ENCODE measurements at places on chromosomes 16 and 17.

GRCh38 chr16:15513156-15513555 is 78.8 kb downstream of the BMERB1 start:
- no peak for DNase-seq

DNA sequence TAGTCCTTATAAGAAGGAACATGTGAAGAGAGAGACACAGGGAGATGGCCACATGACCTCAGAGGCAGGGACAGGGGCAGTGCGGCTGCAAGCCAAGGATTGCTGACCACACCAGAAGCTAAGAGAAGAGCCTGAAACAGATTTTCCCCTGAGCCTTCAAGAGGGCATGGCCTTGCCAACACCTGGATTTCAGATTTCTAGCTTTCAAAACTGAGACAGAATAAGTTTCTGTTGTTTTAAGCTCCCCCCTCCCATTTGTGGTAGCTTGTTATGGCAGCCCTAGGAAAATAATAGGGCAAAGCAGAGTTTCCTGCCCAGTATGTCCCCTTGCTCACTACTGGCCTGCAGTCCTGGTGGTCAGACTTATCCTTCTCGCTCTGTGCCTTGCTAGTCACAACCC is 204.5 kb downstream of the CCDC182 start:
- no peak for DNase-seq

- DNase-seq: no peak
Measured at GRCh38 chr17:4426499-4427208, 7.1 kb upstream of the SPNS3 start.

DNA sequence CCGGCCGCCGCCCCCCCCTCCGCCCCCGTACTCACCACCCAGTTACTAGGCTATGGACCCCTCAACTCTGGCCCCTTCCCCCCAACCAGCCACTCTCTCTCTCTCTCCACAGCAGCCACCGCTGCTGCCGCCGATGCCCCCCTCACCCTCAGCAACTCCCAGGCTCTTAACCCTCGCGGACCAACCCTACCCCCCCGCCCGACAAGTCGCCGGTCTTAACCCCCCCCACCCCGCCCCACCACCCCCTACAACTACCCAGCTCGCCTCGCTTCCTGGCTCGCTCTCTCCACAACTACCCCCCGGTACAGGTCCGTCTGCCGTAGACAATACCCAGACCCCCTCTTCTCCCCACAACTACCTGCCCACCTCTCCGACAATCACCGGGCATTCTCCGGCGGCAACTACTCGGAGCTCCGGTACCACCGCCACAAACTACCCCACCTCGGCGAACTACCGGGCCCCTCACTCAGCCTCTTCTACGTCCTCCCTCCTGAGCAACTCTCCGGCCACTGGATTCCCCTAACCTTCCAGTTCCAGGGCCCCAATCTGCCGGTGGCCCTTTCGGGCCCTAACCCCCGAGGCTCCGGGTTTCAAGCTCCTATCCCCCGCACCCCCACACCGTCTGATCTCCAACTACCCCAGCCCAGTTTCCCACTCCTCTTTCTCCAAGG is 702 bp downstream of the PHF23 start:
- DNase-seq: no peak

DNA sequence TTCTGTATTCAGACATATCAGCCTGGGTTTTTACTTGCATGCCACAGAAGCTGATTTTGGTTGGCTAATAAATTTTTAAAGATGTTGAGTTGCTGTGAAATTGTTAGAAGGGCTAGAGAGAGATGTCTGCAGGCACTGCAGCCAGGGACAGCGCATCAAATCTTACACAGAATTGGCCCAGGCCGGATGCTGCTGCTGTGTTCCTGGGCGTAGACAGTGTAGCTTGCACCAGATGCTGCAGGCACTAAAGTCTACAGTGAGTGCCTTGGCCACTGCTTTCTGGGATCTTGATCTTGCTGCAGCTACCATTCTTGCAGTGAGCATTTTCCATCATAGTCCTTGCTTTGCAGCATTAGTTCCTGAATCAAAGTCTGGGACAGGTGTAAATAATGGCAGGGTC is 169.9 kb downstream of the SPECC1 start:
- no peak for DNase-seq

GRCh38 chr16:4064950-4065352 is 51.3 kb downstream of the ADCY9 start:
- DNase-seq: no peak

DNA sequence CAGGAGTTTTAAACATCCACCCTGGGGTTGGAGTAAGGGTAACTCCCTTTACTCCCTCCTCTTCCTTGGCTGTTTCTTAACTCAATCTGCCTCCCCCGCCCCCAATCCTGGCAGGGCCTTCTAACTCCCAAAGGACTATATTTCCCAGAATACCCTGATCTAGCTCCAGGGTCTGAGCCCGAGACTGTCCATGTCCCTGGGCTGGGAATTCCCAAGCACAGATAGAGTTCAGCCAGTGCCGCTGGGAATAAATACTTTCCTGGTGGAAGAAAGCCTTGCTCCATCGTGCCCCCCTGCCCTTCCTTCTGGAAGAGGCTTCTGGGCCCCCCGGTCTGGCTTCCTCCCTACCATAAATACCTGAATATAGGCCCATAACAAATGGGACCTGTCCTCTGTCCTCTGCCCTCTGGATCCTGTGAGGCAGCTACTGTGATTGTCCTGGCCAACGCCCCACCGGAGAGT is 10.2 kb downstream of the BAHCC1 start:
- DNase-seq: no peak

DNA sequence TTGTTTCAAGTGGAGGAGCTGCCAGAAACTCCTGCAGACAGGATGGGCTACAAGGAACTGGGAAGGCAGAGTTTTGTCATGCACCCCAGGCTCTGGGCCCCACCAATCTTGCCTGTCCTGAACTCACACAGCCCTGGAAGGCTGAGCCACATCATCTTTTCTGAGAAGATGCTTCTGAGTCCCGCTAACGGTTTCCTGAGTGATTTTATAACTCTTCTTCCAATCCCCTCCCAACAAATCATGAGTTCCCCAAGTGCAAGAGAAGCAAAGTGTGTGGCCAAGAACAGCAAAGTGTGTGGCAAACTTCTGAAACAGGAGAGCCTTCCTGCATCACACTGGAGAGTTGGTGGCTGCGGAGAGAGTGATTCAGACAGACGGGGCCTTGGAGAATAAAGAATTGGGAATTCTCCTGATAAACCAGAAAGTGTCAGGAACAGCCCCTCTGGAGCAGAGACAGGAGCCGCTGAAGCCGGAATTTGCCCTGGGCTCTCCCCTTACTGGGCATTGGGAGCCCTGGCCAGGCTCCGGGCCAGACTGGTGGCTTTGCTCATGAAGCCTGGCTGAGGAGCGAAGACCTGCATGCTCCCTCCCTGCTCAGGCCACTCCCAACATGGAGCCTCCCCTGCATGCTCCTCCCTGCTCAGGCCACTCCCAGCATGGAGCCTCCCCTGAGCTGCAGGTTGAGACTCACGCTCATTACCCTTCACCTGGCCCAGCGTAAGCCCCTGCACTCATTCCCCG is 47.2 kb downstream of the PITPNM3 start:
- DNase-seq: no peak

GRCh38 chr16:48501516-48502377 is 108.2 kb downstream of the N4BP1 start:
- DNase-seq: no peak

DNA sequence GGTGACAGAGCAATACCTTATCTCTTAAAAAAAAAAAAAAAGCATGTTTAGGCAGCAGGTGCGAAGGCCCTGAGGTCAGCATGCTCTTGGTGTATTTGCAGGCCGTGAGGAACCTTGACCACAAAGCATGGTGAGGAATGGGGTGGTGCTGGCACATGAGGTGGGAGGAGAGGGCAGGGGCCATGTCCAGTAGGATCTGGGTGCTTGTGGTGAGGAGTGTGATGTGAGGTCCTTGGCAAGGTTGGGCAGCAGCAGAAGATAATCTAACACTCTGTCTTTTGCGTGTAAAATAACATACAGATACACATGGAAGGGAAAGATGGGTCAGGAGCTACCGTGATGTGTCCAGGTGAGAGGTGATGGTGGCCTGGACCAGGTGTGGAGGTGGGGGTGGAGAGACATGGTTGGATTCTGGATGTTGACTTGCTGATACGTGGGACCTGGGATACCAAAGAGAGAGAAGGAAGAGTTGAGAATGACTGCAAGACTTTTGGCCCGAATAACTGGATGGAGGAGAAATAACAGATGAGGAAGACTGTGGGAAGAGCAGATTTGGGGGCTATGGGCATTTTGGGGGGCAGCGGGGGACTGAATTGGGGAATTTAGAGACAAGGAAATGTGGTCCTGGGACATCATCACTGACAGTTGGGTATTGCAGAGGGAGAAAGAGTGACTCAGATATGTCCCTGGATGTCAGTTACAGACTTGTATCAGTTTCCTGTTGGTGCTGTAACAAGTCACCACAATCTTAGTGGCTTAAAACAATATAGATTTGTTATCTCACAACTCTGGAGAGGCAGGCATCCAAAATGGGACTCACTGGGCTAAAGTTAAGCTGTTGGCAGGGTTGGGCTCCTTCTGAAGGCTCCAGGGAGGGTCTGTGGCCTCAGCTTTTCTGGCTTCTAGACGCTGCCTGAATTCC is 274.9 kb downstream of the HAPSTR1 start:
- DNase-seq: no peak

- no peak for DNase-seq
Measured at GRCh38 chr16:13038591-13038990, 137.2 kb downstream of the SHISA9 start.

DNA sequence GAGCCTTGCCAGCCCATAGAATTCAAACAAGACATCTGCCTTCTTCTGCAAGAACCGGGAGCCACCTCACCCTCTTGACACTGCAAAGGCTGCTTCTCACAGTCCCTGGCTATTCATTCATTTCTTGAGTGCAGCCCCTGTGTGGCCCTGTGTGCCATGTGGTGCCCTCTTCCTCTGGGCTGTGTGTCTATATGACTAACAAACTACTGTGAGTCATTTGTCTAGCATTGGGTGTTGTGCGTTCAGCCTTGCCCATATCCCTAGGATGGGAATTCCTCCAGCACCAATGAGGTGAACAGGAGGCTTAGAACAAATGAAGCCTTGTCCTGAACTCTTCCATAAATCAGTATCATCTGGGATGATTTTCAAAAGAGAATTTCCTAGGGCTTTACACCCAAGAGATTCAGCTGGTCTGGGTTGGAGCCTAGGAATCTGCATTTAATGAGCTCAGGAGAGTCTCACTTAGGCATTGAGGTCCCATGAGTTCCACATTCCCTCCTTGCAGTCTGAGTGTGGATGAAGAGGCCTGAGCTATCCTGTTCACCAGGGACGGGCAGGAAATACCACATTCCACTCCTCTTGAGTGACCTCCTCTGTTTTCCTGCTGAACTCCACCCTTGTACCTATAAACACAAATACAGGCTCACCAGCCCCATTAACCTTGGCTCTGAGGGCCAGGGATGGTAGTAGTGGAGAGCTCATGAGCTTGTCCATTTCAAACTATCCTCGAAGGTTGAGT is 308.7 kb upstream of the N4BP1 start:
- DNase-seq: no peak

DNA sequence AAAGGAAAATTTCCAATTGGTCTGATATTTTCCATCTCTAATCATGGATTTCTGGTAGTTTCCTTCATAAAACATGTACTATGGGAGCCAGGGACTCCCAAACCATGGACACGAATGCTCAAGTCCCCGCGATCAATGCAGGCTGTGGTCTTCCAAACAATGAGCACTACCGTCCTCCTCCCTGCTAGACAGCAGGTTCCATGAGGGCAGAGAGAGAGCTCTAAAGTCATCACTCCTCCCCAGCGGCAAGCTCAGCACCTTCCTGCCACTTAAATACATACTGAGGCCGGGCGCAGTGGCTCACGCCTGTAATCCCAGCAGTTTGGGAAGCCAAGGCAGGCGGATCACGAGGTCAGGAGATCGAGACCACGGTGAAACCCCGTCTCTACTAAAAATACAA is 31.1 kb downstream of the ARHGAP17 start:
- DNase-seq: no peak

- DNase-seq: no peak
Measured at GRCh38 chr16:9736547-9736946, 445.7 kb downstream of the GRIN2A start.

- DNase-seq: no peak
Measured at GRCh38 chr17:55160501-55160900, 104.3 kb upstream of the HLF start.

DNA sequence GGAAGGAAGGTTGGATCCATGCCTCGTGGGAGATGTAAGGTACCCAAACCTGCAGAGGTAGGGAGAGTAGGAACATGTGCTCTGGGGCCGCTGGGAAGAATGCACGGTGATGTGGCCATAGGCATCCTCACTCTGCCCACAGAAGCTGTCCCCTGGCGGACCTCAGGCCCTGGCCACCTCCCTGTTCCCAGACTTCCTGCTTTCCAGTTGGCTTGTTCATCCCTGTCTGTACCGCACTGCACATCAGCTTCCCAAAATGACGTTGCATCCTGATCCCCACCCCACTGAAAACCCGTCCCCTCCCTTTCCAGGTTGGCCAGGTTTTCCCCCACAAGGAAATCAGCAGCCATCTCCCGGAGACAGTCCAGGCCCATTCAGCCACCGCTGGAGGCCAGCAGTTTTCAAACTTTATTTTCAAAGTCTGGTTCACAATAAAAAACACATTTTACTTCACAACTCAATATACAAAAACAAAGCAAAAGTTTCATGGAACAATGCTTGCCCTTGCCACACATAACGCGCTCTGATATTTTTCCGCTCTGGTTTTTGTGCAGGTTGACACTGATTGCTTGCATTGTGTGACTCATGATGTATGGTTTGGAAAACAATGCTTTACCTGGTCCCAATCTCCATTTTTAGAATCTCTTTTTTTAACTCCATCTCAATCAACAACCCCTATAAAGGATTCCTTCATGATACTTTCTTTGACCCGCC is 143.0 kb downstream of the GAS7 start:
- DNase-seq: no peak

GRCh38 chr16:31517800-31518402 is 9.7 kb upstream of the RUSF1 start:
- no peak for DNase-seq

GRCh38 chr17:12667299-12667958 is 1.7 kb downstream of the MYOCD start:
- DNase-seq: no peak

DNA sequence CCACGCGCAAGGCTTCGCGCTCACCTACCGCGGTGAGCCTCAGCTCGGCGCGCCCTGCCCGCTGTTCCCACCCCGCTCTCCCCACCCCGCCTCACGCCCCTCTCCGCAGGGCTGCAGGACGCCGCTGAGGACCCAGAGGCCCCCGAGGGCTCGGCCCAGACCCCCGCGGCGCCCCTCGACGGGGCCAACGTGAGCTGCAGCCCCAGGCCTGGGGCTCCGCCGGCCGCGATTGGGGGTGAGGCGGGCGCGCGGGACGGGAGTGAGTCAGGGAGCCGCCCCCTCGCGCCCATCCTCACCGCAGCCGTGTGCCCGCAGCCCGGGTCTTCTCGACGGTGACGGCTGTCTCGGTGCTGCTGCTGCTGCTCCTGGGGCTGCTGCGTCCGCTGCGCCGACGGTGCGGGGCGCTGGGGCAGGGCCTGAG is 1.9 kb upstream of the PAQR4 start:
- no peak for DNase-seq

Data from cerebellar nuclear complex (tissue), 1 donor.